Activated T-cell treated with anti-CD3 and anti-CD28 coated beads, Interleukin-2, amount 50 U/mL, for 24 hours (primary cell): ENCODE measurements at places on chromosomes 1 and 21.

- no peak for DNase-seq
Observed at GRCh38 chr1:200436436-200436835, 26.6 kb upstream of the ZNF281 start.

GRCh38 chr1:163093579-163093978 lies 24.4 kb downstream of the RGS4 start:
- DNase-seq: no peak

GRCh38 chr1:157504646-157505045 lies 47.7 kb downstream of the FCRL5 start:
- DNase-seq: no peak

DNA sequence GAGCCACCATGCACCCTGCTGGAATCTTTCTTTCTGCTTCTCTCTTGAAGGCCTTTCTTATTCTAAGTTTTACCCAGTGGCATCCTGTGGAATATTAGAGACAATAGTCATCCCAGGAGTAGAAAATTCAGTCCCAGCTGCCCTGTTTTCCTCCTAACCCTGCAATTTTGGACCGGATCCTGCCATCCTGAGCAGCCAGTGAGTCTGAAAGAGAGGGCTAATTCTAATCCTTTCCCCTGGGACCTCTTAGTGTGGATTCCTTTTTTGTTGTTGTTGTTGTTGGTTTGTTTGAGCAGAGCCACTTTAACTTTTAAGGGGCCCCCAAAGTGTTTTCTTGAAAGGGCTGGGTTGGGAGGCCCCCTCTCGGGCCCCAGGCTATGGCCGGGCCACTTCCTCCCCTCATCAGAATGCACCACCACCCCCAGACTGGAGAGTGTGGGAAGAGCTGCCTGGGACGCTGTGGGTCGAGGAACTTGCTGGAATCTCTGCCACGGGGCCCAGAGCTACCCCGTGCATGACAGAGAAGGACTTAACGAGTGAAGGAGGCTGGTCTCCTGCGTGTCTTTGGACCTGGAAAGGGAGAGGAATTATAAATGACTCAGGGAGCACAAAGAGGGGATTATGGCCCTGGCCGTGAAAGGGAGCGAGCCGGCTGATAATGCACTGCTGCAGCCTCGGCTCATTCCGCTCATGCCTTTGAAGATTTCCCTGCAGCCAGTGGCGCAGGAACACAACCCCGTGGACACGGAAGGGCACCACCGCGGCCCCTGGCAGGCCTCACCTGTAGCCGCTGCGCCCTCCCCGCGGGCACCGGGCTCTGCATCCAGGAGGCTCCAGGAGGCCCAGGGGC lies 81.0 kb upstream of the AKT3 start:
- no peak for DNase-seq

DNA sequence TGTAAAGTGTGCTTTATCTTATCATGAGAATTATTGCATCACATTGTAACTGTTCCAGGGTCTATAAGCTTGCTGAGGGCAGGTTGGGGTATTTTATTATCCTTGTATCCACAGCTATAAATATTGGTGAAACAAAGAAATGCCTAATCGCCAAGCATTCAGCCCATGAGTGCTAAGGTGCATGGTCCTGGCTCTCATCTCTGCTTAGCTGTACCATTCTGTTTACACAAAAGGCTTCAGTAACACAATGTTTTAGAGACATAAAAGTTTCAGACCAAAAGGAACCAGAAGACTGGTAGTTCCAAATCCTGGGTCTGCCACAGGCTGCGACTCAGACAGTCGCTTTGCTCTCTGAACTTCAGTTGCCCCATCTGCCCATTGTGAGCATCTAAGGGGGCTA lies 99.6 kb upstream of the C8B start:
- DNase-seq: no peak

- DNase-seq: no peak
Observed at GRCh38 chr1:52530563-52531144, 22.2 kb downstream of the TUT4 start.

GRCh38 chr1:61851849-61852669 lies 109.8 kb downstream of the PATJ start:
- no peak for DNase-seq
